Naive thymus-derived CD4-positive, alpha-beta T cell (primary cell): ENCODE measurements at places on chromosomes 12 and 14.

GRCh38 chr14:98910061-98910460, 361.9 kb downstream of the BCL11B start:
- H3K4me1 ChIP-seq, result peaks cover 16% of the 10 kb centered on the region
- H3K36me3 ChIP-seq, result no peaks in the 10 kb centered on the region
- no peak for DNase-seq
- no peaks in the 10 kb centered on the region for H3K27me3 ChIP-seq
- H3K4me3 ChIP-seq, result no peak overlapping the region

- DNase-seq, result no peak
- H3K4me3 ChIP-seq, result no peak overlapping the region
- H3K27me3 ChIP-seq, result no peaks in the 10 kb centered on the region
- H3K36me3 ChIP-seq, result no peaks in the 10 kb centered on the region
- no peaks in the 10 kb centered on the region for H3K4me1 ChIP-seq
These were observed 20.5 kb downstream of the WBP11 start for GRCh38 chr12:14782756-14783155.

GRCh38 chr14:104972301-104973134, 5.7 kb downstream of the AHNAK2 start:
- H3K27ac ChIP-seq, result no peak overlapping the region
- DNase-seq, result no peak
- peaks cover 12% of the 10 kb centered on the region for H3K27me3 ChIP-seq
- H3K4me1 ChIP-seq, result peaks cover 3% of the 10 kb centered on the region
- H3K4me3 ChIP-seq, result no peak overlapping the region
- H3K36me3 ChIP-seq, result no peaks in the 10 kb centered on the region

DNA sequence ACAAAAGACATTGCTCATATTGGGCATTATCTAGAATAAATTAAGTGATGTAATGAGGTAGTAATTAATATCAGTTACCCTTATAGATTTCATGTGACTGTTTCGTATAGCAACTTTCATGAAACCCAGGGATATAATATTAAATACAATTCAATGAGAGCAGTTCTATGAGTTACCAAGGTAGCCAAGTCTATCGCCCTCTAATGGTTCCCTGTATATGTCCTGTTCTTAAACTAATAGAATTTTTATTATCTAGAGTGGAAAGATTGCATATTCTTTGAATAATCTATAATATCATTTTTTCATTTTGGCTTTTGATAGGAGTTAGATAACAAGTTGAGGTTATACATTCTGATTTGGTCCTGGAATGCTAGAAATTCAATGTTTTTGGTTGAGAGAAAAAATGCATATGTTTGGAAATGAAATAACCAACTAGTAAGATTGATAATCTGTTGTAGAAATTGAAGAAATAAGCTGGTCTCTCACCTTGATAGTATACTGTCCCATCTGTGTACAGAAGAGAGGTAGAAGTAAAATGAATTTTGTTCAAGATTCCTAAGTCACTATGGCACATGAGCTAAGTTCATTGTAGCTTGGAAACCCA, 59.7 kb downstream of the SCFD1 start:
- peaks cover 4% of the 10 kb centered on the region for H3K36me3 ChIP-seq
- no peaks in the 10 kb centered on the region for H3K27me3 ChIP-seq
- H3K4me3 ChIP-seq, result no peak overlapping the region
- H3K27ac ChIP-seq, result no peak overlapping the region

DNA sequence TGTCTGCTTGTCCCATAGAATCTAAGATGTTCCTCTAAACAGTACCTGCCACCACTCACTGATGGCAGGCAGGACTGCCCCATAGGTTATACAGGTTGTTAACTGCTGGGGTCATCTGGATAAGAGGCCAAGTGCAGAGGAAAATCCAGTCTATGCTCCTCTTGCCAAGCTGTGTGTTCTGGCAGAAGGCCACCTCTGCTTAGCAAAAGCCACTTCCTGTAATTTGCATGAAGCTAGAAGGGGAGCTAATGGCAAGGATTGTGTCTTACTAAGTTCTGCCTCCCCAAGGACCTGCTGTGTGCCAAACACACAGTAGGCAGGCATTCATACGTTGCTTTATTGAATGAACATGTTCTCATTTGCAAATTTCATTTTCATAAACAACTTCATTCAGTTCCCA, 445.4 kb downstream of the BCL11B start:
- H3K4me3 ChIP-seq, result no peak overlapping the region
- peaks cover 7% of the 10 kb centered on the region for H3K4me1 ChIP-seq
- H3K36me3 ChIP-seq, result no peaks in the 10 kb centered on the region
- peak; percentile 20 for DNase-seq
- H3K27me3 ChIP-seq, result no peaks in the 10 kb centered on the region

DNA sequence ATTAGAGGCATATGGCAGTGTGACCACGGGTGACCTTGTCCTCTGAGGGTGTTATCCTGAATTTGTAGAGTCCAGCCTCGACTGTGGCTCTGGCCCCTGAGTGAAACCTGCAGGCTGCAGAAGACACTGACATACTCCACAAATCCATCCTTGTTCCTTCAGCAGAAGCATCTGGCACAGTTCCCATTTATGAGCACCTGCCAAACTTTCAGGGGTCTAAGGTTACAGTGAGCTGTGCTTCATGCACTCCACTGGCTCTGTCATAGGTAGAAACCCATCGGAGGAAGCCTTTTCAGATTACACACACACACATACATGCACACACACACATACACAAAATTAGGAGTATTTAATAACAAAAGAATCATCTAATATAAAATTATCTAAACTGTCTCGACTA, 13.6 kb upstream of the NUAK1 start:
- no peaks in the 10 kb centered on the region for H3K4me1 ChIP-seq
- no peaks in the 10 kb centered on the region for H3K27me3 ChIP-seq
- no peak overlapping the region for H3K27ac ChIP-seq
- no peak for DNase-seq

DNA sequence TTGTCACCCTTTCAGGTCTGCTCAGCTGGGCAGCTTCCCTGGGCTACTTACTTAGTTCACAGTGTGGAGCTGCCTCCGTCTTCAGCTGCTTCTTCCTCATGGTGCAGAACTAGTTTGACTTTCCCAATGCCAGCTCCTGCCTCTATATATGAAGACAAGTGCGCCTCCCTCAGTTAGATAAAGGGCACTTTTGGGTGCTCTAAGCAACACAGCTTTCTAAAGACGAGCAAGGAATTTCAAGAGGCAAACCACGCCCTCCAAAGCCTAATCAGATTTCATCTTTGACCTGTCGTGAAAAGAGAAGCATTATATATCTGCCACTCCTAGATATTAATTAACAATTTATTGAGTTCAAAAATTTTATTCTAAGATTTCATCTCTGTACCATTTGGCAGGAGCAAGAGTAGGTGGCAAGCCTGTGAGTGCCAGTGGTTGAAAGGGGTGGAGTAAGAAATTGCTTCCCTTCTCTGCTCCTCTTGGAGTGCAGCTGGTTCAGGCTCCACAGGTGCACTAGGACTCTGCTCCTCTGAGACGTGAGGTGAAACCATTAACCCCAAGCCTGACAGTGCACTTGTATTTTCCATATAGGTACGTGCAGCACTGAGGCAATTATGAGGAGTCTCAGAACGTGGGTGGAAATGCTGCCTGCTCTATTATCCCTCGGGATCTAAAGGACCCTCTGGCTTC, 2.1 kb upstream of the SLC11A2 start:
- H3K27me3 ChIP-seq, result no peaks in the 10 kb centered on the region
- no peak overlapping the region for H3K27ac ChIP-seq
- H3K36me3 ChIP-seq, result no peaks in the 10 kb centered on the region
- peaks cover 9% of the 10 kb centered on the region for H3K4me1 ChIP-seq
- DNase-seq, result peak; percentile 37

DNA sequence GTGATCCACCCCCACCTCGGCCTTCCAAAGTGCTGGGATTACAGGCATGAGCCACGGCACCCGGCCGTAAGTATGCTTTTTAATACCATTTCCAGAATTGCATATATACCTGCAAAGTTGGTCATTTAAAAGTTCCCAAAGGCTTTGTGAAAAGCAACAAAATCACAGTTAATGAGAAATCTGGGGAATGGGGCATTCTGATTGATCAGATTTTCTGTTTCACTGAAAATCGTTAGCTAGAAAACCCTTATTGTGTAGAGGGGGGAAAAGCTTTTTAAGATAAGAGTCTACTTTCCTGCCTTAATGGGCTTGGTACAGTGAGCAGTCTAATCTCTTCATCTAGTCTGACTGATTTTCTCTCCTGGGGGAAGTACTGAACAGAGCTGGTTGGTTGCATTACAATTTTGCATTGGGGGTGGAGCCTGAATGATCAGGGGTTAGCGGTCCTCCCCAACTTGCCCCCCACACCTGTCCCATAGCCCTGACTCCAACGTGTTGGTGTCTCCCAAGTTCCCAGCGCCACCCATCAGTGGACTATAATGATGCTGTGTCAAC, 23.8 kb downstream of the IL31 start:
- H3K36me3 ChIP-seq, result no peaks in the 10 kb centered on the region
- no peak overlapping the region for H3K27ac ChIP-seq

GRCh38 chr12:4432878-4433744, 12.5 kb downstream of the FGF6 start:
- H3K4me3 ChIP-seq, result no peak overlapping the region
- DNase-seq, result no peak
- H3K27ac ChIP-seq, result no peak overlapping the region

- H3K4me3 ChIP-seq, result no peak overlapping the region
- DNase-seq, result no peak
- no peaks in the 10 kb centered on the region for H3K36me3 ChIP-seq
These were observed 1808.9 kb upstream of the SEL1L start for GRCh38 chr14:83342590-83342989.

DNA sequence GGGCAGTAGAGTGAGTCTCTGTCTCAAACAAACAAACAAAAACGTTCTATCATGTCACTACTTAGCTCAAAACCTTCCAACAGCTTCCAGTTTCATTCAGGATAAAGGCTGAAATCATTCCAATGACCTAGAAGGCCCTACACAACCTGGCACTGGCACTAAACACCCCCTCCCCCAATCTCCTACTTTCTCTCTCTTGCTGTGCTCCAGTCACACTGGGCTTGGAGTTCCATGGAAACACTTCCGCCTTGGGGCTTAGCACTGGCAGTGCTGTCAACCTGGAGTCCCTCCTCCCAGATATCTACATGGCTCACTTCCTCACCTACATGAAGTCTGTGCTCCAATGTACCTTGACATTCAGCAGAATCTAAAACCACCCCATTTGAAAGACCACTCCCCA, 65.0 kb upstream of the SINHCAF start:
- H3K27ac ChIP-seq, result no peak overlapping the region
- no peak for DNase-seq
- no peak overlapping the region for H3K4me3 ChIP-seq
- H3K36me3 ChIP-seq, result no peaks in the 10 kb centered on the region
- H3K4me1 ChIP-seq, result no peaks in the 10 kb centered on the region
- H3K27me3 ChIP-seq, result no peaks in the 10 kb centered on the region

DNA sequence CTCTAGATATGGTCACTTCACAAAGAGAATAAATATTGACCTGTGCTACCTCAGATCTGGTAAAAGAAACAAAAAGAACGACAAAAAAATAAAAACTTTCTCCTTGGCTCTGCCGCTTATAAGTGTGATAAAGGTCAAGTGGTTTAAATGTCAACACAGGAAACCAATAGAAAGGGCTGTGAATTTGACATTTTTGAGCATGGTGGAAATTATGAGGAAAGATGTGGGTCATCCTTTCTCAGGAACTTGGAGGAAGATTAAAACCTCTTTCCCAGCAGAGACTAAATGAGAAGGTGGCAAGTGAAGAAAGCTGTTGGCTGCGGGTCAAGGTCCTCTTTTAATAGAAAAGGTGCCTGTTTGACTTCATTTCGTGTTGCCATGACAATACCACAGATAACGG, 28.2 kb downstream of the TESPA1 start:
- no peak for DNase-seq
- H3K27ac ChIP-seq, result peak overlapping the region; percentile 8
- no peak overlapping the region for H3K4me3 ChIP-seq
- H3K27me3 ChIP-seq, result no peaks in the 10 kb centered on the region
- peaks cover 33% of the 10 kb centered on the region for H3K4me1 ChIP-seq
- peaks cover 50% of the 10 kb centered on the region for H3K36me3 ChIP-seq

DNA sequence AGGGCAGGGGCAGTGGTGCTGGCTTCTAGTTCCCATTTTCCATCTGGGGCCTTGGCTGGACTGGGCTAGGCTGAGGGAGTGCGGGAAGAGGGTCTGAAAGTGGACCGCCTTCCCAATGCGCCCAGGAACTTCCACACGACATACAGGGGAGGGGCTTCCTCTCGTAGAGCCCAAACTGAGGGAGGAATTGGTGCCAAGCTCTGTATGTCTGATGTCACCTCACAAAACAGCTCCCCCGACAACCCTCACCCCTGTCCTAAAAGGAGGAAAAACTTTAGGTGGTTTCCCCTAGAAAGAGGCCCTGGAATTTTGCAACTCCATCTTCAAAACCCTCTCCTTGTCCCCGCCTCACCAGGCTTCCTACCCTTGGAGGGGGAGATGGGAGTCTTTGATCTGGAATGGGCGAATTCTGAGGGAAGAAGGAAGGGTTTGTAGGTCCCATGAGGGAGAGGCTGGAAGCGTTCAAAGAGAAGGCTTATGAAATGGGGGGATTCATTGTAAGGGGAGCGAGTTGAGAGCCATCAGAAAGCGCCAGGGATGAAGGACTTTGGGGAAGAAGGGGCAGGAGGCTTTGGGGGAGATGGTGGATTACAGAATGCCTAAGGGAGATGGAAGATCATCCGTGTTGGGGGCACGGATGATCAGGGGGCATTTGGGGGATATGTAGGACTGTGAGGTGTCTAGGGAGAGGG, 844 bp downstream of the GLTP start:
- H3K27ac ChIP-seq, result peak overlapping the region; percentile 88
- H3K4me1 ChIP-seq, result peaks cover 25% of the 10 kb centered on the region
- DNase-seq, result no peak
- no peaks in the 10 kb centered on the region for H3K36me3 ChIP-seq
- H3K4me3 ChIP-seq, result peak overlapping the region; percentile 92

DNA sequence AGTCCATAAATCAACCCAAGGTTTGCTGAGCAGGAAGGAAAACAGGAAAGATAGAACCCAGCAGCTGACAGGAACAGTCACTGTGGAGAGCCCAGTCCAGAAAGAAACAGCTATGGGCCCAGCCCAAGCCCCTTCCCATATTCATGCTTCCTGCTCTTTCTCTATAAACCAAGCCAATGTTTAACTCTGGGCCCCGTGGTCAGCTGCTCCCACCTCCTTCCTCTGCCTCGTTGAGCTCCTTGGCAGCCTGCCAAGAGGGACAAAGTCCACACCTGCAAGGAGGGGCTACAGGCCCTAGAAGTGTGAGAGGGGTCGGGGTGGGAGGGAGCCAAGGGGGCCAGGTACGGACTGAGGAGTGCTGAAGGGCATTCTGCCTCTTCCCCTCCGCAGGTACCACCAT, 10.0 kb downstream of the SLC6A13 start:
- no peaks in the 10 kb centered on the region for H3K4me1 ChIP-seq
- no peak overlapping the region for H3K27ac ChIP-seq
- H3K27me3 ChIP-seq, result no peaks in the 10 kb centered on the region
- no peak for DNase-seq

- no peak overlapping the region for H3K4me3 ChIP-seq
- no peaks in the 10 kb centered on the region for H3K36me3 ChIP-seq
- no peaks in the 10 kb centered on the region for H3K27me3 ChIP-seq
These were observed 98.6 kb downstream of the VRK1 start for GRCh38 chr14:96895658-96896271.

DNA sequence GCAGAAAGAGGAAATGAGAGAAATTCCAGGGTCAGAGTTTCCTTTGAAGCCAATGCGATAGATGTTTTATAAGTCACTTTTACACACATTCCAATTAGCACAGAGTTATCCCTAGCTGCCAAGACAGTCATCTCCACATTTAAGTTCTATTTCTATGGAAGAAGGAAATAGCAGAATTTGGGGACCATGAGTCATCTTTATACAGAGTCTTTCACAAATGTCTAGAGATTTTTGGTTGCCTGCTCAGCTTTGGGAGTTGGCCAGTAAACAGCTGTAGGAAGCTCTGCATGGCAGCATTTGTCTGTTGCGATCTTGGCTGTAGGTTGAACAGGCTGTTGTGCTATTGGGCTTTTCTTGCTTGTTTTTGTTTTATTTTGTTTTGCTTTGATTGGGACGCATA, 884.3 kb downstream of the GALC start:
- no peak for DNase-seq
- no peaks in the 10 kb centered on the region for H3K4me1 ChIP-seq
- no peaks in the 10 kb centered on the region for H3K36me3 ChIP-seq
- no peak overlapping the region for H3K27ac ChIP-seq
- no peak overlapping the region for H3K4me3 ChIP-seq
